ENCODE measurements at places on chromosomes 7 and 10.

- no peak for DNase-seq
Observed at GRCh38 chr7:95501261-95501832, 15.6 kb downstream of the ASB4 start.

- peak; percentile 24 for DNase-seq
Observed at GRCh38 chr10:32256613-32257437, 90.1 kb downstream of the EPC1 start.

DNA sequence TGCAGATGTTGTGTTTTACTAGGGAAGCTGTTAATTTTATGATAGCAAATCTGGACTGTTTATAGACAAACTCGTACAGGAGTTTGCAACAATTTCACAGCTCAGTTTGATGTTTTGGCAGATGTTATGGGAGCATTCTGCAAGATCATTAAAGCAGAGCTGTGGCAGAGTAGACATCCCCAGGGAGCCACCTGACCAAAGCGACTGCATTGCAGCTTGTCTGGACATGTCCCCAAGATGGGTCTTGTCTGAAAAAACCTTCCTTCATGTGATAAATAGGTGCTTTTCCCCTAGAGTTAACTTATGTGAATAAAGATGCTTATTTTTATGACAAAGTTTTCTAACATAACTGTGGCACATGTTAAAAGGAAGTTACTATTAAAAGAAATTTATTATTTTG lies 91.2 kb upstream of the GPR141 start:
- no peak for DNase-seq

- no peak for DNase-seq
Observed at GRCh38 chr10:76582531-76582930, 1055.1 kb downstream of the KCNMA1 start.

GRCh38 chr10:72186258-72186981 lies 29.4 kb upstream of the ANAPC16 start:
- peak; percentile 85 for DNase-seq

GRCh38 chr7:7739204-7740036 lies 21.0 kb upstream of the RPA3 start:
- DNase-seq: no peak

GRCh38 chr7:43952028-43952427 lies 25.8 kb downstream of the UBE2D4 start:
- no peak for DNase-seq

GRCh38 chr10:76310588-76311080 lies 879.2 kb downstream of the LRMDA start:
- no peak for DNase-seq

DNA sequence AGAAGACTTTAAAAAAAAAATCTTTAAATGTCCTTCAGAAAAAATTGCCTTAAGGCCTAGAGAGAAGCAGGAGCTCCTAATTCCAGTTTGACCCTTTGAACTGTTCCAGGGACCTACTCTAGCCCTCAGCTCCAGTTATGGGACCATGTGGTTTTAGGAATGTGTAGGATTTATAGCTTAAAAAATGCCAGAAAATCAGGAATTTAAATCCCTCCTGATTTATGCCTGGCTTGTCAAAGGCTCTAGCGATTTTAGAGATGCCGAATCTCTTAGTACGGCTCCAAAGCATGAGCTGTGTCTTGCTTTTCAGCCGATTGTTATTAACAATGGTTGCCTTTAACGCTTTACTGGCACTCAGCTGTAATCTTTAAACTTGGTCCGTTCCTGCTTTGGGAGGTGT lies 130.6 kb upstream of the NPVF start:
- no peak for DNase-seq

GRCh38 chr7:55065511-55066229 lies 46.9 kb downstream of the EGFR start:
- no peak for DNase-seq

GRCh38 chr7:94049615-94050014 lies 45.5 kb upstream of the BET1 start:
- no peak for DNase-seq

DNA sequence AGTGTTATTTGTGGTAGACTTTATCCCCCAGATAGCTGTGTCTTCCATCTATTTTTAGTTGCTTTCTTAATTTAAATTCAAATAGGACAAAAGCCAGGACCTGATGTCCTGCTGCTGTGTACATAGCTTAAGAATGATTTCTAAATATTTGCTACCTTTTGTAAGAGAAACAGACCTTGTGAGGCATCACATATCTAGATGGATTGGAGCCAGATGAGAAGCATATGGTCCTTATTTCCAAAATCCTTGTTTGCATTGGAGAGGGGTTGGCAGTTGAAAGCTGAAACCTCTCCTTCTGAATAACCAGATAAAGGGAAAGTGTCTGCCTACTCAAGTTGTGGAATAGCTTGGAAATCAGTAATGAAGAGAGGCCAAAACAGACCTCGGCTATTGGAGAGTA lies 50.7 kb upstream of the AMPH start:
- no peak for DNase-seq

- DNase-seq: no peak
Observed at GRCh38 chr10:130016993-130017630, 53.0 kb upstream of the EBF3 start.

DNA sequence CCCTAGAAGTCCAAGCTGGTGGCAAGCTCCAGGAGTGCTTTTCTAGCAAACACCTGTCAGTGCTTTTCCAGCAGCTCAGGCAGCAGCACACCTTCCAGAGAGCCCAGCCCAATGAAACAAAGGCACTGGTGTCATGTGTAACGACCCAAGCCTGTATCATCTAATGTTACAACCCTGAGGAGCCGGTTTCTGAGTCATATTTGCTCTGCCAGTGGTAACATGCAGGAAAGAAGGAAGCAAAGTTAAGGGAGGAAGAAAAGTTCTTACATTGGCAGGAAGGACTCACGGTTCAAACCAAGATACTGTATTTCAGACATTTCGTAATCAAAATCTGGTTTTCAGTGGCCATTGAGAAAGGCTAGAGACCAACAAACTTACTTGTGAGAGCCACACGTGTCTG lies at the start of gene ANKRD22:
Gene ANKRD22, minus strand, starts transcription at position 139 of the 400 bp plus-strand sequence. CDS start 237 bp downstream, outside the sequence.
- peak; percentile 80 for DNase-seq

DNA sequence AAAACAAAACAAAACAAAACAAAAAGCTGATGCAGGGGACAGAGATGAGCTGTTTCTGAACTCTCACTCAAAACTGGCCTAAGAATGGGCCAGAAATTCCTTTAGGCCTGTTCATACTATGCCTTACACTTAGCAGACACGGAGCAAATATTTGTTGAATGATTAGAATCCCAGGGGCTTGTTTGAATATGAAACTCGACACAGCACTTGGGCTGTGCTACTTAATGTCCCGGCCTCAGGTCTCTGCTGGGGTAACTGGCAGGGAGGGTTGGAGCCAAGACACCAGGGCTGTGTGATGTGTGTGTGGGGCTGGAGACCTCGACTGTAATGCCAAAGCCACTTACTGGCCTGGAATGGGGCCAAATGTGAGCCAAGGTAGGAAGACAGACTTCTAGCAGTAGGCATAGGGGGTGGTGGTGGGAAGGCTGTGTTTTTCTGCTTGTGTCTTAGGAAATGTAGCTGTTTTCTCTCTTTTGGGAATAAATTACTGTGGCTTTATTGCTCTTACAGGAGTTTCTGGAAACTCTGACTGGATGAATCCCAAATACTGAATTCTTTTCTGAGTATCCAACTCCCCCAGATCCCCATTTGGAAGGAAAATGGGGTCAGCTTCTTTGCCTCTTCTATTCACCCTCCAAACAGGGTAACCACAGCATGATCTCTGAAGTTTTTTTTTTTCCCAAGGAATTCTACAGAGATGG lies 66.7 kb downstream of the EMX2 start:
- no peak for DNase-seq

- peak; percentile 28 for DNase-seq
Observed at GRCh38 chr7:27424749-27425148, 182.1 kb downstream of the EVX1 start.

DNA sequence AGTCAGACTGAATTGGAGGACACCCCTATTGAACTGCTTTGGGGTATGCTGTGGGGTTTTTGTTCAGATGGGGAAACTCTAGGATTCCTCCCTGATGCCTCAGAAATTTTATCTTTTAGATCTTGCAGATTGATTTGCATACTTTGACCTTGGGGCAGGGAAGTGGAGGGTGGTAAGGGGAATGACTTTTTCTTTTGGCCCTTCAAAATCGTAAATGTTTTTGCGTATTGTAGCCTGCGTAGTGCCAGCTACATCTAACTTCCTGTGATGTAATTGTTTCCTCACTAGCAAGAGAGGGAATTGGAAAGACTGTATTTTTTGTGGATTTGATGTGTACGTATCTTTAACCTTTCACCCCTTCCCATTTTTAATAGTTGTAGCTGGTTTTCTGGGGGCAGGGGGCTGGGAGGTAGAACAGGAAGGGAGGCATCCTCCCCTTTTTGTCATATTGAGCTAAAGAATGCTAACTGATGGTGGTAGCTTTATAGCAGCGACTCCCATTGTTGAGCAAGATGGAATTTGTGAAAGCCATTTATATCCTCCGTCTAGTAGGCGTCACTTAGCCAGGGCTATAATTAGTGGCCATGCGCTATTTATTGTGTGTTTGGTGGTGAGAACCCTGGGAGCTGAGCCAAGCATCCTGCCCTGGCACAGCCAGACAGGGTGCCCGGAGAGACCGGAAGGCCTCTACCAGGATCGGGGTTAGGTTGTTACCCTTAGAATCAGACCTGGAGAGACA lies 11.3 kb downstream of the DUSP5 start:
- peak; percentile 63 for DNase-seq

GRCh38 chr7:107469929-107470328 lies at the start of gene GPR22:
GPR22 (plus strand) TSS chr7:107470057; CDS start chr7:107474061, 4,004 bp downstream.
- DNase-seq: no peak

Measured in inflammatory macrophage treated with lipopolysaccharide for 1 hour (primary cell).